ENCODE measurements at places on chromosomes 13 and 19.

DNA sequence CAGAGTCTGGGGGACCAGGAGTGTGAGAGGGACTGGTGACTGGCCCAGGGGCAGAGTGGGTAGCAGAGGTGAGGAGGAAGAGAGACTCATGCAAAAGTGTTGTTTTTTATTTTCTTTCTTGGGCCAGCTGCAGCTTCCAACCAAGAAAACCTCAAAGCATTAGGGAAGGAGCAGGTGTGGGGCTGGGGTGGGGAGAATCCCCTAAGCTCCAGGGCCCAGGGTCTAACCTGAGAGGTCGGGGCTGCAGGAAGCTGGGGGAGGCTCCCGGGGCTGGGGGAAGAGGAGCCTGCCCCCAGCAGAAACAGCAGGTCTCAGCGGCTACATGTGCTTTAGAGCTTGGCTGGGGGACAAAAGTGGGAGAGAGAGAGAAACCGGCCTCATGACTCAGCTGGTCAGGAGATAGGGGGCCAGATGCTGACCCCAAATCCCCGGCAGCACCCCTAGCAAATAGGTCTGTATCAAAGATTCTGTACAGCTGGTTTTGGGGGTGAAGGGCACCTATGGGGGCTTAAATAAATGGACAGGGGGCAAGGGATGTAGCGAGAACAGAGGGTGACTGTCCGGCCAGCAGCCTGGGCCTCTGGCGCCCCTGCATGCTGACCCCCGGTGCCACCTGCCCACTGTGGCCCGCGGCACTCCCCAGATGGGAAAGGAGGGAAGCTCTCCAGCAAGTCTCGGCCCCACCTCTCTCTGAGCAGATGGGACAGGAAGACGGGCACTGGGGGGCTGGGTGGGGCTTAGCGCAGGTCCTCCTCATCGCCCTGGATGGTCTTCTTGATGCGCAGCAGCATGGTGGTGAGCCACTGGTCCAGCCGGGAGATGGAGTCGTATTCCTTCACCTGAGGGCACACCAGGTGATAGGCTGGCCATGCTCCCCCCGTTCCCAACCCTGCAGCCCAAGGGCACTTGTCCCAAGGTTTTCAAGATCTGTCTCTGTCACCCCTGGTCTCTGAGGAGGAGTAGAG is 3.8 kb upstream of the KPTN start:
- no peak for DNase-seq

DNA sequence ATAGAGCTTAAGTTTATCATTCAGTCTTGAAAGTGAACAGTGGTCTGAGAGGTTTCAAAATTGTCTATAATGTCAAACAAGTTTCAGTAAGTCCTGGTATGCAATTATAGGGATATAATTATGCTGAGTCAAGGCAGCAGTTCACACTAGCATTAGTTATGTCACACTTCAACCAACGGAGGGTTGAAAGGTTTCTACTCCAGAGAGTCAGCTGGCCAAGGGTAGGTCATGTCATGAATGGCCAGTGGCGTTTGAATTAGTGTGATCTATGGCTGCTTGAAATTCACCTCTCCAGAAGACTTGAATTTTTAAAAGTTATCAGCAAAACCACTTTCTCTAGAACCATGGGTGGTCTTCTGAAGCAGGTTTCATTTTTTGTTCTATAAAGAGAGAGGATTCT is 108.6 kb downstream of the TNFRSF19 start:
- DNase-seq: no peak

DNA sequence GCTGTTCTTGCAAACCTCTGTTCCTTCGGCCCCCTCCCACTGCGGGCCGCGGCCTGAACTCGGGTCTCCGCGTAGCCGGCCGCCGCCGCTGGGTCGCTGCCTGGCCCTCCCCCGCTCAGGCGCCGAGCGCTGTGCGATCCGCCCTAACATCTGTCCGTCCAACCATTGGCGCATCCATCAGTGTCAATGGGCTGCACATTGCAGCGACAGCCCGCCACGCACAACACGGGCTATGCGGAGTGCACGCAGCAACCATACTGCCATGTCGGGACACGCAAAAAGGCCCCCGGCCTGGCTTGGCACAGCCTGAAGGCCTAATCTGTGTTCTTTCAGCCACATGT is 2.6 kb upstream of the TSHZ3 start:
- no peak for DNase-seq

DNA sequence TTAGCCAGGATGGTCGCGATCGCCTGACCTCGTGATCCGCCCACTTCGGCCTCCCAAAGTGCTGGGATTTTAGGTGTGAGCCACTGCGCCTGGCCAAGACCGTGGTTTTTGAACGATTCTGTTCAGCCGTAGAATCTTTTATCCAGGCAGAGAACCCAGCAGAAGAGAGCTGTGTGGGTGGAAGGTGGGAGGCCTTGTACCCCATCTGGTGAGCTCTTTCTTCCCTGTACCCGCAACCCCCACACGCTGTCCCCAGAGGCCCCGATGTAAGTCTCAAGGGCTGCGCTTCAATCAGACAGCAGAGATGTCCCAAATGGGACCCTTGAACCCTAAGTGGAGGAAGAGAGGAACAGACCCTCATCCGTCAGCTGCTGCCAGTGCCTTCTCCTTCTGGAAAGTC is 3.7 kb downstream of the SLC25A23 start:
- DNase-seq: no peak

DNA sequence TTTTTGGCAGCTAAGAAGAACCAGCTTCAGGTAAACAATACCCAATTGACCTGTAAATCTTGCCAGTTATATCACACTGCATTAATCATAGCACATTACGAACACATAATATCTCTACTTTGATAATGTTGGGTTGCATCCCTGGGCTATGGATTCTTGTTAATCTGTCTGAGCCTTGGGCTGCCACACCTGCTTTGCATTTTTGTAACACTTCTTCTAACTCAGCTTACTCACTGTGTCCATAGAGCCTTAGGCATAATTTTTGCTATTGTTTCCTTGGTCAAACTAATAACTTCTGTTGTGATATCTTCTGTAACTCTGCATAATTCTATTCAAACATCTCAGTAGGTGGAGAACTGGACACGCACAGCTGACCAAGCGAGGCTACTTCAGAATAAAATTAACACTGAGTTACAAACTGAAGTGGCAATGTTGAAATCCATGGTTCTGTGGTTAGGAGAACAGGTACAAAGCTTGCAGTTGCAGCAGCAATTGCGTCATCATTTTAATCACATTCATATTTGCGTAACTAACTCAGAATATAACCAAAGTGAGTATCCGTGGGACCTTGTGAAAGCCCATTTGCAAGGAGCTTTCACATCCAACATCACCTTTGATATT is 6.4 kb downstream of the ZNF350 start:
- no peak for DNase-seq

- no peak for DNase-seq
Measured at GRCh38 chr13:102909971-102910370, 64.1 kb downstream of the ERCC5 start.

DNA sequence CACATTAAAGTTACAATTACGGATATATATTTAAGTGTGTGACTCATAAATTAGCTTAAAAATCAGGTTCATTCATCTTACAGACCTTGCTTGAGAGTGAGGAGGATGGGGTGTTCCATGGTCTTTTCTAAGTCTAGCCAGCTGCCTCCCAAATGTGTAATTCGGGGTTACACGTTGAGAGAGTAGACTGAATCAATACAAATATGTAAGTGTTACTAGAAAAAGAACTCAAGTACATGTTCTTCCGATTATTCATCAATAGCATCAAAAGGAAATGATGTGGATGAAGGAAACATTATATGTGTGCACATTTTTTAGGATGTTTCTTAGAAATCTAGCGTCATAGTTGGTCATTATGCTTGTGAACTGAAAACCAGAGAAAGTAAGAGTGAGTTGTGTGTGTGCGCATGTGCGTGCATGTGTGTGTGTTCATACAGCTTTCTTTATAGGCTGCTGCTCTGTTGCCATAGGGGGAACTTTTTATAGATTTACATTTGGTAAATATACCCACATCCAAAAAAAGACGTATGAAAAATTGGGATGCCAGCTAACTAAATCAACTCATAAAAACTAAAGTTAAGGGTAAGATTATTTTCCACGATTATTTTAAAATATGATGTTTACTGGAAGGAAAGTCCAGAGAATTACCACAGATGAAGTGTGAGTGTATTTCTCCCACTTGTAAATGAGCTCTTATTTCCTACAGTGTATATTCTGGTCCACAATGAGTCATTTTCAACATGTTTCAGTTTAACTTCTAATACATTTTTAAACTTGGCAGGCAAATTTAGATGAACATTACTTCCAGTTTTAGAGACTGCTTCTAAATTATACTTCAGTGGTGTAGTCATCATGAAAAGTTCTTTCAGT is 82.4 kb downstream of the PIBF1 start:
- peak; percentile 50 for DNase-seq

DNA sequence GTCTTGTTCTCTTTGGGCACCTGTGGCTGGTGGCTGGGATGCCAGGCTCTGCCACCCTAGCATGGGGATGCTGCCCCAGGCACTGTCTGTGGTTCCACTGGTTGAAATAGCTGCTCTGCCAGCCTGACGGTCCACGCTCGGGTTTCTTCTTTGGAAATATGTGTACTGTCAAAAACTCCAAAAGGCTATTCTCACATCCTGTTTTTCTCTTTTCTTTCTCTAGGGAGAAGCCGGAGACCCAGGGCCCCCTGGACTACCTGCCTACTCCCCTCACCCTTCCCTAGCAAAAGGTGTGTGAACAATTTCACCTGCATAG is 115.0 kb downstream of the RAB20 start:
- no peak for DNase-seq

- no peak for DNase-seq
Measured at GRCh38 chr19:7126132-7126531, 56.6 kb downstream of the ZNF557 start.

DNA sequence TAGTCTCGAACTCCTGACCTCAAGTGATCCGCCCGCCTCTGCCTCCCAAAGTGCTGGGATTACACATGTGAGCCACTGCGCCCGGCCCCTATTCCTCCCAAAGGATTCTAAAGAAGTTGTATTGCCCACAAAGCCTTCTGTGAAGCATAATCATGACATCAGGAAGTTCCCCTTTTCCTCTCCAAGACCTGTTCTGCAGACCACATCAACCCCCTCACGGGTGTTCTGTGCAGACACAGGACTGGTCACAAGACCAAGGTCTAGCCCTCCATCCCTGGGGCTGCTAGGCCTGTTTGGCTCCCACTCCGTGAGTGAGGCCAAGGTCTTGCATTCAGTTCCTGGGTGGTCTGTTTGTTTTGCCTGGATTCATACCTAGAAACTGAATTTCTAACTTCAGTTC is 178.1 kb downstream of the FLT1 start:
- DNase-seq: no peak

Measured in GM03348 (cell line).